ENCODE measurements at places on chromosomes 6 and 20.
A peak's percentile ranks its signal among the peaks of the same experiment; 100 is the strongest.

GRCh38 chr20:62592506-62593177 is 49.7 kb upstream of the SLCO4A1 start:
- DNase-seq = no peak

GRCh38 chr6:3164388-3164787 is 7.0 kb upstream of the TUBB2A start:
- no peak for DNase-seq

GRCh38 chr6:68652117-68652536 is 17.0 kb downstream of the ADGRB3 start:
- no peak for DNase-seq

GRCh38 chr20:14657266-14658005 is 320.0 kb upstream of the FLRT3 start:
- DNase-seq = peak; percentile 51

GRCh38 chr6:138161088-138161337 is 726 bp upstream of the ARFGEF3 start:
- no peak for DNase-seq

- no peak for DNase-seq
Observed at GRCh38 chr6:2718334-2719092, 32.2 kb downstream of the MYLK4 start.

DNA sequence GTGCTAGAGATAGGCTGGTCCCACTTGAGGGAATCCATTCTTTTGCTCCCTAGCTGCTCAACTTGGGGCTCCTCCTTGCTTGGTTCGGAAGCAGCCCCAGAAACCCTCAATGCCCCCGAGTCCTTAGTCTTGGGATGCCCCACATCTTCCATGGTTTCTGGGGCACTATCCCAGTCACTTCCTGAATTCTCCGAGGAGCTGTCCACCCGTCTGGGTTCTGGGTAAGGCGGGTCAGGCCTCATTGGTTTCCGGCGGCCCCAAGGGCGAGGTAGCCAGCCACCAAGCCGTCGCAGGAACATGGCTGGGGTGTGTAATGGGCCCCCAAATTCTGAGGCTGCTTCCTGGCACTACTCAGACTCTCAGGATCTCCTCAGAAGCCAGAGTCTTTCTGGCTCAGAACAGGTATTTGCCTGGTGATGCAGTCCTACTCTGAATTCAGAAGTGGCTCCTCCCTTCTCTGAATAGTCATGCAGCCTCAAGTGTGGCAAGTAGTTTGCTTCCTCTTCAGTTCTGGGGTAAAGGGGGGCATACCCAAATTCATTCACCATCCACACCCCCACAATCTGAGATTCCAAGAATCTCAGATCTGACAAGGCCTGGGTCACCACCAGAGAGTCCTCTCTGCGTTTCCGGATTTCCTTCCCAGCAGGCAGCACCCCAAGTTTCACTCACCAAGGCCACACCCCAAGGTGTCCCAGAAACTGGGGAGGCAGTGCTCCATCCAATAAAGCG is 763 bp downstream of the C6orf47 start:
- DNase-seq = no peak

Data from brain (organoid and tissue), 16 donors.